ENCODE measurements at places on chromosomes 7 and 10.

DNA sequence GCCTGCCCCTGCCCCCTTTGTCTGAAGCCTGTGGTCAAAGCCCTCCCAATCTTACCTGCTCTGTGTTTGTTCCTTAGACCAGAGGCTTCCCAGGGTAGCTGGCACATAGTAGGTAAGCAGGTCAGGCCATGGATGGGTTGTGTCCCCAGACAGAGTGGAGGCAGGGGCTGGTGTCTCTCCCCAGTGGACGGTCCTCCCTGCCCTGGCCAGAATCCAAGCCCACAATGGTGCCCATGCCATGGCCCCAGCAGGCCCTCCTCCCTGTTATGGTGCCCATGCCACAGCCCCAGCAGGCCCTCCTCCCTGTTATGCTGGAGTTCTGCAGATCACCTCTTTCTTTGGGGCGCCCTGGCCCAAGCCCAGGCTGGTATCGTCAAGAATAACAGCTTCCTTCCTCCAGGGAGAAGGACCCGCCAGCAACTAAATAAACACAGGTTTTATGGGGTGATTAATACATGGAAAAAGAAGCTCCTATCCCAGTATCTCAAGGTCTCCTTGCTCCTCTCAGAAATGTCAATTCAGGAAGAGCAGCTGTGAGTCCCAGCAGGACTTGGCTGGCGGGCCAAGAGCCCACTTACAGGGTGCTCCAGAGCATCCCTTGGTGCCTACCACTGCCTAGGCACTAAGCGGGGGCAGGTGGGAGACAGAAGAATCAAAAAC is 82.0 kb downstream of the NEURL1 start:
- no peak for DNase-seq

DNA sequence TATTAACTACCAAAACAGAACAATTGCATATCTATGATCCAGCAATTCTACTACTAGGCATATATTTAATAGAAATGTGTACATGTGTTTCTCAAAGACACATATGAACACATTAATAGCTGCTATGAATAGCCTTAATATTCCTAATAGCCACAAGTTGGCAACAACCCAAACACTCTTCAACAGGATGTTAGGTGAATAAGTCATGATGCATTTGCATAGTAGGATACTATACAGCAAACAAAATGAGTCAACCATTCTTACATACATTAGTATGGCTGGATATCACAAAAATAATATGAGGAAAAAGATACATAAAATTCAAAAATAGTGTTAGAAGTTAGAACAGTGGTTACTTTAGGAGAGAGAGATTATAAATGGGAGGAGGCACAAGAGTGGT is 26.8 kb upstream of the ZNF746 start:
- DNase-seq = no peak

DNA sequence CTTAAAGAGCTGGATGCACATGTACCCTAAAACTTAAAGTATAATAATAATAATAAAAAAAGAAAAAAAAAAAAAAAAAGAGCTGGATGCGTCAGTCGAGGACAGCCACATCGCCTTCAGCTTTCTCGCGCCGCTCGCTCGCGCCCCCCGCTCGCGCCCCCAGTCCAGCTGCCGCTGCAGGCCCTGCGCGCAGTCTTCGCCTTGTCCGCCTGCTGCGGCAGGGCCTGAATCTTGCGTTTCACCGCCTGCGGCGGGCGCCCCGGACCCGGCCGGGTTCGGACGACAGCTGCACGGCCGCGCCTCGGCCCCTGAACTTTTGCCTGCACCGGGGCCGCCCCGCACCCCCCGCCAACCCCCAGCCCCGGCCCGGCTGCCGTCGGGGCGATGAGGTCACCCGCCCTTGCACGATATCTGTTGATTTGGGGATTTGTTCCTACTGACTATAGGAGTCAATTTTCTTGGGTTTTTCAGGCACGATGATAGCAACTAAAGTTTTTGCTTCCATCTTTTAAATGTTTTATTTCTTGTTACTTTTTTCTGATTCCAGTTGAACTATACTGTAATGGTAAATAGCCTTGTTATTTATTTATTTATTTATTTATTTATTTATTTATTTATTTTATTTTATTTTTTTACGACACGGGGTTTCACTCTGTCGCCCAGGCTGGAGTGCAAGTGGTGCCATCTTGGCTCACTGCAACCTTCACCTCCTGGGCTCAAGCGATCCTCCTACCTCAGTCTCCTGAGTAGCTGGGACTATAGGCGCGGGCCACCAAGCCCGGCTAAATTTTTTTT is 33.5 kb upstream of the CPN1 start:
- DNase-seq = no peak

- DNase-seq = no peak
These were observed 52.5 kb upstream of the UNC5B start for GRCh38 chr10:71159892-71160291.

- no peak for DNase-seq
These were observed 28.6 kb upstream of the VAX1 start for GRCh38 chr10:117166418-117167345.

- DNase-seq = no peak
These were observed 3.4 kb upstream of the CCDC71L start for GRCh38 chr7:106664343-106664742.

- DNase-seq = no peak
These were observed 16.3 kb downstream of the OR2AE1 start for GRCh38 chr7:99860281-99861127.

DNA sequence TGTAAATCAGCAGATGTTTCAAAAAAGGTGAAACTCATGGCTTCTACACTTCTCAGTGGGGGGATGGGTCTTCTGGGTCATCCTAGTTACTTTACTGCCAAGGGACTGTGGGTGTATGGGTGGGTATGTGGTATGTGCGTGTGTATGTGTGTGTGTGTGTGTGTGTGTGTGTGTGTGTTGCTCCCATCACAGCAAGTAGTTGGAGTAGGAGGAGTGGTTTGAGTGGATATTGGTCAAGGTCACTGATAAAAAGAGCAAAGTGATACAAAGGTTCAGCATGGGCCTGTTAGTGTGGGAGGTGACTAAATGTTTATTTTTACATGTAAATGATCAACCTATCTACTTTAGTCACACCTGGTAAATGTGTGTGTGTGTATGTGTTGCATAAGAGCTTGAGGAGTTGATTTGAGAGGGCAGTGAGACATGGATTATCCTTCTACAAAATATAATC is 11.8 kb upstream of the COBL start:
- DNase-seq = no peak

DNA sequence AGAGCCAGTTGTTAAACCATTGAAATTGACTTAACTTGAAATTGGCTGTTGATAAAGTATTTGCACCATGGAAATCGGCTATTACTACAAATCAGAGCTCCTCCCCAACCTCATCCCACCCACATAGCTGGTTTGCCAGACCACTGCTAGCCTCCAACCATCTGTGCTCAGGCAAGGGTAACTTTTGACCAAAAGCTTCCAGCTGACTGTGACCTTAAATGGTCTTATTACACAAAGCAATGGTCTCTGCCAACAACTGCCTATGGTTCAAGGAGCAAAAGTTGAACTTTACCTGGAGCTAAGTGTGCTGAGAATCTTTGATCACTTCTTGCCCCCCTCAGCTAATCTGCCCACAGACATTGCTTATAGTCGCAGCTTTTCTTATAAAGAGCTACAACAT is 48.5 kb upstream of the ADRB1 start:
- DNase-seq = no peak

DNA sequence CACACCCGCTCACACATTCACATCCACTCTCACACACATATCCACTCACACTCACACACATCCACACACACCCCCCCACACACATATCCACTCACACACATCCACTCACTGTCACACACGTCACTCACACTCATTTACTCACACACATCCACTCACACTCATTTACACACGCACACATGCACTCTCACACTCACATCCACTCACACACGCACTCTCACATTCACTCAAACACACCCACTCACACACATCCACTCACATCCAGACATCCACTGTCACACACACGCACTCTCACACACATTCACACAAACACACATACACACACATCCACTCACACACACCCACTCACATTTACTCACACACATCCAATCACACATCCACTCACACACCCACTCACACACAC is 18.3 kb downstream of the PWWP2B start:
- no peak for DNase-seq

DNA sequence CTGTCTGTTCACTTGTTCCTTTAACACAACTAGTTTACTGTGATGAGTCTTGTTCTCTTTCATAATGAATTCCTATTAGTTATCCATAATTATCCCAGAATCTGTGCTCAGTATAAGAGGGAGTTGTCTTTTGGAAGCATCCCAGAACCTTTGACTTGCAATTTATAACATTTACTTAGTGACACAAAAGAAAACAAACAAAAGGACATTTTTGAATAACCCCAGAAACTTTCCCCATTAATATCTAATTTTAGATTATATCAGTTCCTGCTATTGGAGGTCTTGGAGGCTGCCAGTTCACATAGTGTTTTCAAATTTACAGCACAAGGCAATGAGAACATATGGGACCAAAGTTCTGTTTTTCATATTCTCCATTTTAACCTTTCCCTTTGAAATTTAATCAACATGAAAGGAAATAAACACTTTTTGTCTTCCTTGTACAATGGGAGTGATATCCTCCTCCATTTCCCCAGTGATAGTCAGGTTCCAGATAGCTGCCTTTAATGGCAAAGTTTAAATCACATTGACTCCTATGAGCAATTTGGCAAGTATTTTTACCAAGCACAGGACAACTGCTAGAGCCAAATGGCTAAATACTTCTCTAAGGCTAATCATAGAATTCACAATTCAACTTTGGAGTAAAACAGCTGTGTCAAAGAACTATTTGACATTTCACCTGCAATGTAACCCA is 37.1 kb upstream of the GNAT3 start:
- no peak for DNase-seq

DNA sequence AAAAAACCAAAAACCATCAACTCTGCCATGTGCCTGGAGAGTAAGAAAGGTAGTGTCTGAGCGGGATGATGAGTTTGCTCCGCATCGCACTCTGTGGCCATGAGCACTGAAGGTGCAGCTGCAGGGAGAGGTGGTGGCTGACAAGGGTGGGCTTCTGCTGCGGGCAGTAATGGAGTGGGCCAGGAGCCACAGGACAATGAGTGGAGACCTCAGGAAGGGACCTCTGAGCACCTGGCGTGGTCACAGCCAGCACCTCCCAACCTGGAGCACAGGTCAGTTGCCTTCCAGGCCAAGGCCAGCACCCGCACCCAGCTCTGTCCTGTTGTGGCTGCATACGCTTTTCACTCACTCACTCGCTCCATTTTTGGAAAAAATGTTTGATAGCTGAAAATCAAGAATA is 115.5 kb downstream of the ANKRD61 start:
- no peak for DNase-seq

DNA sequence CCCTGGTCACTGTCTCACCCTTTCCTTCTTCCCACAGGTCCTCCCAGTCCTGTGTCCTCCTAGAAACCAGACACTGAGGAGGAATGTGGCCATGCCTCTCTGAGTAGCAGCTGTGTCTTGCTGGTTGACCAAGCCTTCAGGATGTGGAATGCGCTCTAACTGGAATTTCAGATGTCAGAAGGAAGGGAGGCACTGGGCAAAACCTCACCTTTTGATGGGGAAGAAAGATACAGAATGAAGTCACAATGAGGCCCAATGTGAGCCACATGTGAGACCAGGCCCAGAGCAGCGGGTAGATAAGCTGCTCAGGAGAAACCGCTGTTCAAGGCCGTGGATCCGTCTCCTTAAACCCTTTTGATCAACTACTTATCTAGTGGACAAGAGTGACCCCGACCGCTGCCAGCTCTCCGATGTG is 54.8 kb upstream of the ECHDC3 start:
- no peak for DNase-seq

DNA sequence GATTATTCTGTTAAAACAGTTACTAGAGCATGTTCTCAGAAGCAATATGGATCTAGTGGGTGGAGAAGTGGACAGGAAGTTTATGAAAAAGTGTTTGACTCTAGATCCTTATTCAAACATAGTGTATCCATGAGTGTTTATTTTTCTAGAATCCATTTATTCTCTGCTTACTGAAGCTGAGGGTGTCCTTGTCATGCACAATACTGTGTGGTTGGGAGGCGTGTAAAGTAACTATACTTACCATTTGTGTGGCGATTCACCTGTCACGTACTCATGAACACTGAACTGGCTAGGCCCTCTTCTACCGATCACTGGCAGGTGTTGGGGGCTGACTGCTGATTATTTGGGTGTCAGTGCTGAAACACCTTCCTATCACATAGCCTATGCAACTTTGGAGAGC is 74.0 kb downstream of the POU6F2 start:
- no peak for DNase-seq

- no peak for DNase-seq
These were observed 17.7 kb downstream of the FGFR2 start for GRCh38 chr10:121580276-121581116.

- DNase-seq = no peak
These were observed 324.8 kb upstream of the PHYHIPL start for GRCh38 chr10:58851606-58852005.

DNA sequence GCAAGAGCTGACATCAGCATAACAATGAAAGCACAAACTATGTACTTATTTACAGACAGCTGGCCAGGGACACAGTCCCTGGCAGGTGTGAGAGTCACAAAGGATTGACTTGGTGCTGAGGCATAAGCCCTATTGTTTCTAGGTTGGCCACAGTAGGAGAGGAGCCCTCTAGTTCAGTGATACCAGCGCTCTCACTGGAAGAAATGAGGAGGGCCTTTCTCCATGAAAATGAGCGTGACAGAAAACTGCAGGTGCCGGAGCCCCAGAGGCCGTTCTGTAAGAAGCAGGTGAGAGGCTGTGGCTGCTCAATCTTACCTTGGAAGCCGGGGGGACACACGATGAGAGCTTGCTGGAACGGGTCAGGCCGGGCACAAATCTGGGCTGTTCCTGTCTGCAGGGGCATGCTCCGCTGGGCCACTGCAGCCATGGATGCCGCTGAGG is 90.5 kb downstream of the CLEC2L start:
- DNase-seq = no peak

GRCh38 chr10:124894569-124895215 is 47.2 kb upstream of the ZRANB1 start:
- no peak for DNase-seq

- no peak for DNase-seq
These were observed 250.5 kb downstream of the SDK1 start for GRCh38 chr7:3551536-3551935.

GRCh38 chr10:127874671-127875448 is 17.9 kb downstream of the CLRN3 start:
- DNase-seq = no peak

DNA sequence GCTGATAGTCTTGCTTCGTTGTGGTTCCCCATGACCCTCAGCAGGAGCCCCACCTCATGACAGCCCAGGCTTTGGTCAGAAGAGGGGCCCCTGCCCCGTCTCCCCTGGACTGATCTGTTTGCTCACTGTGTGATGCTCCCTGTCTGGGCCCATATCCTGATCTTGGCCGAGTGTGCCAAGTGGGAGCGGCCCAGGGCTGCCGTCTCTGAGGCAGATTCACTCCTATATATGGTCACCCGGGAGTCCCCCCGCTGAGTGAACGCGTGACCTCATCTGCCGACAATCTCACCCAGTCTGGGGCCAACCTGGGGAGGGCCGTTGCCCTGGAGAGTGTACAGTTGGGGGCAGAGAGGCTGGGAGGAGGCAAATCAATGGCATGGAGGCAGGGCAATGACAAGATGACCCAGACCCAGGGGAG is 34.5 kb downstream of the PPIF start:
- no peak for DNase-seq

Data from stimulated activated CD8-positive, alpha-beta memory T cell treated with anti-CD3 and anti-CD28 coated beads, Interleukin-4, amount 100 ng/mL, for 1 hour (primary cell).